CD4-positive, alpha-beta T cell treated with Interleukin-6 at 100 ng/mL for 8 hours (primary cell): ENCODE measurements at places on chromosomes 5 and 9.

- no peak for DNase-seq
Measured at GRCh38 chr5:146458894-146459293, 11.8 kb downstream of the TCERG1 start.

- no peak for DNase-seq
Measured at GRCh38 chr5:14366763-14367162, 214.8 kb upstream of the OTULINL start.

- no peak for DNase-seq
Measured at GRCh38 chr9:109110329-109111021, 9.3 kb downstream of the TMEM245 start.

- no peak for DNase-seq
Measured at GRCh38 chr9:19754921-19755320, 33.9 kb downstream of the SLC24A2 start.

DNA sequence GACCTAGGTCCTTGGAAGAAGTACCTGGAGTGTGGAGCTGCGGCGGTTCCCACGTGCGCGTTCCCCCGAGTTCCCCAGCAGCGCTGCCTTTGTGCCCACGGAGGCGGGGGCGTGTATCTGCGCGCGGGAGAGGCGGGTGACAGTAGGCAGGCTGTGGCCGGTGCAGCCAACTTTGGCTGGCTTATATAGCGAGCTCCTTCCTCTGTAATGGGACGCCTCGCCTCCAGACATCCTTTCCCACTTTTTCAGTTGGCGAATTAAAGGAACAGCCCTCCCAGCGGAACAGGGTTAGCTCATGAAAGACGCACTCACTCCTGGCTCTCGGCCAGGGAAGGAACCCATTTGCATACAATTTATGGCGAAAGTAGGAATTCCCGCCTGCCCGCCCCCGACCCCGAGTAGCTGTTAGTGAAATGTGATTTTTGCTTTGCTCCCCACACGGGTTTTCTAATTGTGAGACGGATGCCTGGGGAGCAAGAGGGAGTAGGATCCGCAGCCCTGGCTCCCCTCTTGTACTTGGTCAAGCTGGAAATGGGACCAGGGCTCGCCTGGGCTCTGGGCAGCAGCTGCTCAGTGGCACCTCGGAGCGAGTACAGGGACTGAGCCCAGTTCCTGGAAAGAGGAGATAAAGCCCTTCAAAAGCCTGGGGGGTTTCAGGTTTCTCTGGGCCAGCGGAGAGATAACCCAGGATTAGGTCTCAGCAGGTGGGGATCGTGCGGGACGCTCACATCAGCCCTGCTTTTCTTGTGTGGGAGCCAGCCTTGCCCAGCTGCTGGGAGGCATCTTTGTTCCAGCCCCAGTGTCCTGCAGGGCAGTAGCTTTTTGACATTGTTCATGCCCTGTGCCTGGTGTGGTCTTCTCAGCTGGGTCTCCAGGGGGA lies at the start of gene TNC:
TNC (minus strand) TSS at position 159 of the 880 bp plus-strand sequence. CDS start 27,139 bp downstream, outside the sequence.
- no peak for DNase-seq

- DNase-seq: no peak
Measured at GRCh38 chr5:167352801-167353200, 938.6 kb upstream of the WWC1 start.

- no peak for DNase-seq
Measured at GRCh38 chr9:137757139-137757538, 120.4 kb upstream of the CACNA1B start.

DNA sequence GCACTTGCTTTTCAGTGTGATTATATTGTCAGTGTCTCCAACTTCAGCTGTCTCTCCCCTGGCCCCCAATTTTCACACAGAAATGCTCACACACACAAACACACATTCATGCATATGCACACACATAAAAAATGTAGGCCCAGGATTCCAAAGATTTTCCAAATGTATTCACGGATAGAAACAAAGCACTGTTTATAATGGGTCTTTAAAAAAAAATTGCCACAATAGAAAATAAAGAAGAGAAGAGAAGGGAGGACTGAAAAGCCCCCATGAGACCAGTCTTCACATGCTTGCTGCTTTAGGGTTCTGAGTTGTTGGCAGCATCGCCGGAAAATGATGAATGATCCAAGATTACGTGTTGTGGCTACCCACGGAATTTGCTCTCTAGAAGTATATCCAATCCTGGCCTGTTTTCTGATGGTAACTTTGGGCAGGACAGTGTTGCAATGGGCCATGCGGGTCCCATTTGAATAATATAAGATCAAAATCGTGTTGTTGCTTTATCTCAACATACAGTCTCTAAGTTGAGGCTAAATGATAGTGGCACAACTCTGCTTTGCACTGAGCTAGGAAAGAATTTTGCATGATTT lies 36.2 kb upstream of the ACO1 start:
- DNase-seq: no peak

- DNase-seq: no peak
Measured at GRCh38 chr5:73126381-73126780, 6.0 kb downstream of the TMEM171 start.

- no peak for DNase-seq
Measured at GRCh38 chr5:9789777-9790176, 159.6 kb upstream of the TAS2R1 start.

GRCh38 chr9:108588246-108588645 lies 267.5 kb downstream of the ACTL7B start:
- no peak for DNase-seq

DNA sequence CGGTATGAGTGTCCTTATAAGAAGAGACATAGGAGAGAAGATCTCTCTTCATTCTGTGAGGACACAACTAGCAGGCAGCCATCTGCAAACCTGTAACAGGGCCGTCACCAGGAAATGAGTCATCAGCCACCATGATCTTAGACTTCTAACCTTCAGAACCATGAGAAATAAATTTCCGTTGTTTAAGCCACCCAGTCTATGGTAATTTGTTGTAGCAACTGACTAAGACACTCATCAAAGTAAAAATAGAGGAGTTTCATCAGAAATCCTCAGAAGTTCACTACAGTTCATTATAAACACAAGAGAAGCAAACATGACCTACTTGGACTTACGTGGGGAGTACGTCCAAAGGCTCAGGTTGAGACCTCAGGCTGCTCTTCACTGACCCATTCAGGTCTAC lies 357.7 kb downstream of the SEMA5A start:
- no peak for DNase-seq

- no peak for DNase-seq
Measured at GRCh38 chr9:126155756-126156664, 170.6 kb upstream of the MVB12B start.

DNA sequence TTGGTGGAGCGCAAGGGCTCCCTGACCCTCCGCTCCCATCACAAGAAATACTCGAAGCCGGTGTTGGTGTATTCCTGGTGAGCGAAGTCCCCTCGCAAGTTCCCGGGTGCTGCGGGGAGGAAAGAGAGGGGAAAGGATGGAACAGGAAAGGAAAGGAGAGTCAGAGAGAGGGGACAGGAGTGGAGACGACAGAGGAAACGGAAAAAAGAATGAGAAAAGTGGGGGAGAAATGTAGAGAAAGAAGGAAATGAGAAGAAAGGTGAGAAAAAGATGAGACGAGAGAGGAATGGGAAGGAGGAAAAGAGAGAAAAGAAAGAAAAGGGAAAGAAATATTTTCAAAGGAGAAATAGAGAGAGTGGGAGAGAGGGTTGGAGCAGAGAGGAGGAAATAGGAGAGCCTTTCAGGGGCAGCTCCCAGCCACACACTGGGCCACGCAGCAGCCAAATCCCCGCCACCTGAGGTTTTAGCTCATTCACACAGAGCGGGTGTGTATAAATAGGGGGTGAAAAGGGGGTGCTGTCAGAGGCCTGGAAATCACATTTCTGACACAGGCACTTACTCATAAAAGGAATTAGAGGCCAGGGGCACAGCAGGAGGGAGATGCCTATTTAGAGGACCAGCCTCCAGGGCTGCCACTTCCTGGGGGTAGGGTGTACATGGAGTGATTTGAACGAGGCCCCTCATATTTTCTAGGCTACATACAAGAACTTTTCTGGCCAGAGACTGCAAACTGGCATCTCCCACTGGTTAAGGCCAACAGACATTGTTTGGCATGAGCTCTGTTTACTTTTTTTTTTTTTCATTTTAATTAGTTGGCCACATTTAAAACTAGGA lies 555 bp downstream of the CFAP95 start:
- DNase-seq: no peak

- DNase-seq: no peak
Measured at GRCh38 chr5:89535411-89535810, 652.4 kb upstream of the MEF2C start.

DNA sequence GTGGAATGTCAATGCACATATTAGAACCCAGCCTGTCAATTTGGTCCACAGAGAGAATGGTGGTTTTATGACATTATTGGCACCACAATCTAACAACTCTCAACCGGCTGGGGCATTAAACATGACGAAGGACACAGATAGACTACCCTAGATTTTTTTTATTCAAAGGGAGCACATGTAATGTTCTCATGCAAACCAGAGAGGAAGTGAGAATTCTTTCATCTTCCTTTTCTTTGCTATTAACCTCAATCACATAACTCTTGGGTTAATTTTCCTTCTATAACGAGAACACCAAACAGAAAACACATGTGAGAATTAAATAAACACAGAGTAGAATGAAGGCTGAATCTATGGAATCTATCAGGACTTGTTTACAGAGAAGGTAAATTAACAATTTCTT lies 94.9 kb upstream of the TNC start:
- DNase-seq: no peak

DNA sequence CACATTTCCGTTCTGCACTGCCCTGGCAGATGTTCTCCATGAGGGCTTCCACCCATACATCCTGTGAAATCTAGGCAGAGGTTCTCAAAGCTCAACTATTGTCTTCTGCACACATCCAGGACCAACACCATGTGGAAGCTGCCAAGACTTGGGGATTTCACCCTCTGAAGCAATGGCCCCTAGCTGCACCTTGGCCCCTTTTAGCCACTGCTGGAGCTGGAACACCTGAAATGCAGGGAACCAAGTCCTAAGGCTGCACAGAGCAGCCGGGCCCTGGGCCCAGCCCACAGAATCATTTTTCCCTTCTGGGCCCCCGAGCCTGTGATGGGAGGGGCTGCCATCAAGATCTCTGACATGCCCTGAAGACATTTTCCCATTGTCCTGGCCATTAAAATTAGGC lies 228.7 kb downstream of the ANXA1 start:
- no peak for DNase-seq

GRCh38 chr5:102638912-102639652 lies 116.0 kb upstream of the PAM start:
- no peak for DNase-seq

DNA sequence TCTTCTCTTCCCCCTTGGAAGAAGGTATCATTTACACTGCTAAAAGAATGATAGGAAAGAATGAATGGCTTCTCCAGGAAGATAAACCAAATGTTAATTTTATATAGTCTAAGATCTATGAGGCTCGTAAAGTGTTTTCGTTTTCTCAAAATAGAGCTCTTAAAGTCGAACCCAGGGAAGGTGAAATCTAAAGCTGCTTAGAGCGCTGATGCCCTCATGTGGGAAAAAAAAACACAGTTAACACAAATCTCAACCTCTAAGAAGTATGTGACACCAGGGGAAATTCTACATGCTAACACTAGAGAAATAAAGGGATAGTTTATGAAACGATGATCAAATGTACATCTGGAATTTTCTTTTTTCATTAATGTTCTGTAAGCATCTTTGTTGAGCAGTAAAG lies 257.9 kb downstream of the RASEF start:
- no peak for DNase-seq

DNA sequence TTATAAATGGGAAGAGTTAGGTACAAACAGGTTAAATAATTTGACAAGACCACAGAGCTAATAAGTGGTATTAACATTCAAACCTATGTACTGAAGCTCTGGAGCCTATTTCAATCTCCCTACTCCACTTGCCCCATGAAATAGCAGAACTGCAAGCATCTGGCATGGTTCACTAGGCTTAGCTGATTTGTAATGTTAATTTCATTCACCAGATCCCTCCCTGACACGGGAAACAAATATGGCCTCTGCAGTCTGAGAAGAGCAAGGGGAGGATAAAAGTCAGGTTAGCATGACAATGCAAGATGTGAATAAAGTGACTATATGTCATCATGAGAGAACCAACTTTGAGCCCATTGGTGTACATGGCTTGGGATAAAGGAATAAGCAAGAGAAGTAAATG lies 428.8 kb downstream of the BRINP1 start:
- DNase-seq: no peak

- no peak for DNase-seq
Measured at GRCh38 chr5:163585206-163585605, 79.8 kb downstream of the MAT2B start.

DNA sequence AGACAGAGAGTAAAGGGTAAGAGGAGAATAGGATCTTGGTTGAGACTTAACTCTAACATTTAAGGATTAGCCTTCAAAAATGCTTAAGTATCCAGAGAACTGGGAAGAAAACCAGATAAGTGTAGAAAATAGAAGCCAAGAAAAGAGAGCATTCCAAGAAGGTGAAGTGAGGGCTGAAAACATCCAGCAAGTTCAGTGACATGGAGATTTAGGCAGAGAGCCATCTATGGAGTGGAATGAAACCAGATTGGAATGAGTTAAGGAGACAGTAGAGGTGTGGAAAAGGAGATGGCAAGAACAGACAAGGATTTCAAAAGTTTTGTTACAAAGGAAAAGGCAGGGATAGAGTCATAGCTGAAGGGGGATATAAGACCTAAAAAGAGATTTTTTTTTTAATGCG lies 188.1 kb downstream of the TRPM3 start:
- no peak for DNase-seq

GRCh38 chr9:99411068-99411467 lies 189.0 kb downstream of the SEC61B start:
- no peak for DNase-seq

GRCh38 chr9:136695955-136696354 lies 8.7 kb upstream of the AGPAT2 start:
- no peak for DNase-seq

DNA sequence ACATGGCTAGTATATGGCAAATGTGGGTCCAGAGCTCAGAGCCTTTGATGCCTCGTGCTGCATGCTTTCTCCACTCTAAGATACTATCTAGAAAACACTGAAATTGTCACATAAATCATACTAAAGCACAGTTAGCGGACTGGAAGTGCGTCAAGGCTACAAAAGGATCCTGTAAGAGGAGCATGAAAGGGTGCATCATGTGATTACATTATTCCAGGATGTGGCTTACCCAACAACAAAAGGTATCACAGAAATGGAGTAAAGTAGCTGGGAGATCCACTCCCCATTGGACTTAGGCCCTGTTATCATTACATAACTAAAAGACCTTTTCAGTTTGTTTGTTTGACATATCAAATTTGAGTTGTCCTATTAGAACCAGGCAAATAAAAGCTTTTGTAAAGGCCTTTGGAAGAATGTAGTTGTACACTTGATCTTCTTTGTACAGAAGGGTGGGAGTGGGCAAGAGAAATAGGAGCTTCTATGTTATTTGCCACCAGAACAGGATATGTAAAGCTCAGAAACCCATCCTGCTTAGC lies 6.9 kb downstream of the SLC31A1 start:
- DNase-seq: peak; percentile 1

- DNase-seq: no peak
Measured at GRCh38 chr5:127580731-127581130, 63.3 kb downstream of the PRRC1 start.

DNA sequence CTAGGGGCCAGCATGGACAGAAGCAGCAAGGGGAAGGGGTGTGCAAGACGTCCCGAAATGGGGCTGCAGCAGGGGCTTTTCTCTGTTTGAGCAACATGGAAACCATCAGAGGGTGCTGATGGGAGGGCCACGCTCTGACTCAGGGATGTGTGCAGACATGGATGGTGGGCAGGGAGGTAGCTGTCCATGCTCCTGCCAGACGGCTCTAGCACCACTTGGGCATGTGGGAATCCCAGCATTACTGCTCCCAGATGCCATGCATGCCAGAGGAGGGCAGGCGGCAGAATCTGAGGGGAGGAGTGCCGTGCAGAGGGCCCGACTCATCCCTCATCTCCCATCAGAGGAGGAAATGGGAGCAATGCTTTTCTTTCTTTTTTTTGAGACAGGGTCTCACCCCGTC lies 45.6 kb upstream of the SLC25A51 start:
- DNase-seq: no peak

- DNase-seq: no peak
Measured at GRCh38 chr9:8605096-8605495, 805.5 kb upstream of the DMAC1 start.
